BJ (cell line): ENCODE measurements at places on chromosomes 5 and 9. TPM values are rescaled to one million over a fixed set of nuclear protein-coding genes. Genes with fewer than 3 reads are reported as not detected.

- no peak for DNase-seq
These were observed 58.8 kb downstream of the MTRR start for GRCh38 chr5:7927466-7928375.

DNA sequence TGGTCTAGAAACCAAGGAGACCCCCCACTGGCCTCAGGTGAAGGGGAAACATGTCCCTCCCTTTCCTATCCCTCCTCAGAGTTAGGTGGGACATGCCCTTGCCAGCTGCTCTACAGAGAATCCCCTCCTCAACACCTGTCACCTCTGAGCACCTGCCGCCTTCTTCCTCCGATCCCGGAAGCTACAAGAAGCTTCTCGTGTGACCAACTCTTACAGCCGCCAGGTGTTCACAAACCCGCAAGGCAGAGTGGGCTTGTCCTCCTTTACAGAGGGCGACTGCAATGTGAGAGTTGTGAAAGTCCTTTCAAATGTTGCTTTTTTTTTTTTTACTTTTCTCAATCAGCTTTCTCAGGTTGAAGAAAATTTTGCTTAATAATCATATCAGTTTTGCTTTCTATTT, 3.7 kb upstream of the ICE1 start:
- DNase-seq: no peak

GRCh38 chr5:159224471-159224870, 15.1 kb upstream of the RNF145 start:
- no peak for DNase-seq

DNA sequence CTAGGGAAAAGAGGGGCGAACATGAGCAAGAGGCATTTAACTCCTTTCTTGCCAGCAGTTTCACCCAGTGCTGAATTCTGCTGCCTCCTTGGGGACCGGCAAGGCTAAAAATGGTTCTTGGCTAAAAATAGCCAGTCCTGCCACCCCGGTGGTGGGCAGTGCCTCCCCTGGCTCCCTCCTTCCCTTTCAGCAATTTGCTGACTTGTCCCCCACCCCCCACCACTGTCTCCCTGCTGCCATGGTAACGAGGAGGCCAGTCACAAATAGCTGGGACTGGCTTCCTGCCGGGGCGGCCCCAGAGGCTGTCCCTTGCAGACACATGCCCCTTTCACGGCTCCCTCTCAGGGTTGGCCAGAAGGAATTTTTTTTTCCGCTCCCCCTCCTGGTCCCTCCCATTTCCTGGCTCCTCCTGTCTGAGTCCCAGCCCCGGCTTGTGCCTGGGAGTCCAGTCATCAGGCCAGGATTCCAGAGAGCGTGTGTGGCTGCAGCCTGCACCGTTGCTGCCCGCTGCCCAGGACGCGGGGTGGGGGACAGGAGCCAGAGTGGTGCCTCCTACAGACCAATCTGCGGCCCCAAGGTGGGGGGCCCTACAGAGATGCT, 130.3 kb downstream of the RGS3 start:
- DNase-seq: peak; percentile 97

DNA sequence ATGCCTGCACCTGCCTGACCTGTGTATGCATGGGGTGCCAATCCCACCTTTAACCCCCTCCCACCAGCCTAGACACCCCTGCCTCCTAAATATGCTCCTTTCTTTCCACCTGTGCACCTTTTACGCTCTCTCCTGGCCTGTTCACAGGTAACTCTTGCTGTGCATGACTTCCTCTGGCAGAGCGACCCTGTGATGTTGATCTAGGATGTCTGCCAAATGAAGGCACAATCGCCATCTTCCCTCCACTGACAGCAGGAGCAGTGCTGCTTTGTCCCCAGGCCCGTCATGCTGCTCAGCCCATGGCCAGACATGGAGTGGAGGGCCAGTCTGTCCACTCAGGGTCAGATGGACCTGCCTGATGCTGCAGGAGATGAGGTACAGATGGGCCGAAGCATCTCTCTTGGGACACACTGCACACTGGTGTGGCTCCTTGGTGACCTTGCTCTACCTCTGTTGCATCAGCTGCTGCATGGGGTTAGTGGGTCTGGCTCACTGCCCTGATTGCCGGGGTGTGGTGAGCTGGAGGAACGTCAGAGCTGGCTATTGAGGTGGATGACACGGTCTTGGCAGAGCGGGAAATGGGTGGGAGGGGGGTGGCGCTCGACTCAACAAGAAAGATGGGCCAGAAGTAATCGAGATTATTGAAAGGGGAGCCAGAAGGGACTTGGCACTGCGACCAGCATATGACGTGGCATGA, 101.7 kb upstream of the PITX1 start:
- no peak for DNase-seq

- no peak for DNase-seq
These were observed 173.7 kb upstream of the SPEF2 start for GRCh38 chr5:35443803-35444595.

- DNase-seq: no peak
These were observed 130.5 kb downstream of the BARX1 start for GRCh38 chr9:93824386-93825294.

DNA sequence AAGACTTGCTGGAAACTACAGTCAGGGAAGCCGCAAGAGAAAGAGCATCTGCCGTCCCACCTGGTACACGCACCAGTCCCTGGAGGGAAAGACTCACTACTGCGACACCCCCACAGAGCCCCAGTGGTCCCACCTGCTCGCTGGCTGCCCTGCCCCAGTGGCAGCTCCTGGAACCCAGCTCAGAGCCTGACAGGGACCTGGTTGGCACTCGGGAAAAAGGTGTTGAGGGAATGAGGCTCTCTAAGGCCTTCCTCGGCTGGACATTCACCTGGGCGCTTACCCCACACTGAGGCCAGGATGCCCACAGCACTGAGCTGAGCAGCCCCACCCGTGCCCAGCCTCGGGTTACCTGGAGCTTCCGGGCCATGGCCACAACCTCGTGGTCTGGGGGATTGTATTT, 19.7 kb downstream of the BRD3OS start:
- no peak for DNase-seq

- DNase-seq: no peak
These were observed 109.2 kb upstream of the SMIM23 start for GRCh38 chr5:171676286-171676944.

GRCh38 chr5:129499208-129499852, 39.2 kb downstream of the ADAMTS19 start:
- no peak for DNase-seq

- no peak for DNase-seq
These were observed 140.8 kb downstream of the CEP120 start for GRCh38 chr5:123282444-123282843.

DNA sequence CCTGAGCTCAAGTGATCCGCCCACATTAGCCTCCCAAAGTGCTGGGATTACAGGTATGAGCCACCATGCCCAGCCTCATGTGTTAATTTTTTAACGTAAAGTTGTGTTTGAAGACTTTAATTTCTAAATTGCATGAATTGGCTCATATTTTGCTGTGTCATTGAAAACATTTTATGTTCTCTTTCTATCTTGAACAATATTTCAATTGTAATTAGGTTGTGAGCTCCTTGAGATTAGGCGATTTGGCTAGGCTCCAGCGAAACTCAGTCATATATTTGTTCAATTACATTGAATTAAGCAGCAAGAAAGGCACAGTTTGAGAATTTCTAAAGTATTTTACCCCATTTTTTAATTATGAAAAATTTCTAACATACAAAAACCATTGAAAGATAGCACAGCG, 34.0 kb downstream of the GAPVD1 start:
- no peak for DNase-seq

DNA sequence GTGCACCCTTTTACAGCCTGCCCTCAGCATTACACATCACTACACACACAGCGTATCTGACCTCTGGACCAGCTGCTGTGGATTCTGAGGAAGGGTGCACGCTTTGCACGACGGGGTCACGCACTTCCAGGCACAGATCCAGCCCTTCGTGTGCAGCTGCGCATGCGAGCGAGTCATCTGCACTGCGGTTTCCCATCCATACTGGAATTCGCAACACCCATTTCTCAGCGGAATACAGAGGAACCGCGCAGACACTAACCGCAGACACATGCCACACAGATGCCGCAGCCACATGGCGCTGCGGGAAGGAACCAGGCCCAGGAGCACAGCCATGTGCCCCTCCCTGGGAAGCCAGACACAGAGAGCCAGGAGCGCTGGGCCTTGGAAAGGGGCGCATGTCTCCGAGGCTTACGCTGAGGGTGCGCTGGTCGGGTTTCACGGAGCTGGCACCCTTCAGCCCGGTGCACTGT, 43.5 kb downstream of the PNPLA7 start:
- DNase-seq: peak; percentile 55

DNA sequence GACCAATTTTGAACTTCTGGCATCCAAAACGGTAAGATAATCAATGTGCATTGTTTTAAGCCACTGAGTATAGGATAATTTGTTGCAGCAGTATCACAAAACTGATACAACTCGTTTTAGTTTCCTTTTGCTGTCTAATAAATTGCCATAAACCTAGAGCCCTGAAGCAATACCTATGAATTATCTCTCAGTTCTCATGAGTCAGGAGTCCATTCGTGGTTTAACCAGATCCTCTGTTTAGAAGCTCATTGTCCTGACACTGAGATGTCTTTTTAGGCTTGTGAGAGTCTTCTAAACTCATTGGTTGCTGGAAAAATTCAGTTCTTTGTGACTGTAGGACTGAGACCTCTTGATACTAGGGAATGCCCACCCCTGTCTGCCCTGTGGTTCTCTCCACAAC, 262.9 kb downstream of the SEMA5A start:
- no peak for DNase-seq

DNA sequence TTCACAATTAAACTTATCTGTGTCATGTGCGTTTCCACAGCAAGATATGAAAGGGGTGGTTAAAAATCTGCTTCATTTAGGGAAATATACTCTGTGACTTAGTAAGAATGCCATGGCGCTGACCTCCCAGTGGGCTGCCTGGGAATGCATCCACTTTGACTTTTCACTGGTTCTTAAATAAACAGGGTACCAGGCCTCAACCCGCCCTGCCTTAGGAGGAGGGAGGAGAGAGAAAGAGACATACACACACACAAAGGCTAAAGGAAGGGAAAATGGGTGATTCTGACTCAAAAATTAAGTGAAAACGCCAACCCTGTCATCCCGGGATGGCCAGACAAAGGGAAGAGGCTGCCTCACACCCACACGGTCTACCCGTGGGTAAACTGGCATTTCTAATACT, 122.1 kb downstream of the EBF1 start:
- no peak for DNase-seq

- no peak for DNase-seq
These were observed 6.4 kb downstream of the CMBL start for GRCh38 chr5:10301266-10301665.

GRCh38 chr5:169728418-169728817, 91.3 kb downstream of the DOCK2 start:
- DNase-seq: no peak

- DNase-seq: no peak
These were observed 17.8 kb upstream of the ZNF622 start for GRCh38 chr5:16483361-16483760.

DNA sequence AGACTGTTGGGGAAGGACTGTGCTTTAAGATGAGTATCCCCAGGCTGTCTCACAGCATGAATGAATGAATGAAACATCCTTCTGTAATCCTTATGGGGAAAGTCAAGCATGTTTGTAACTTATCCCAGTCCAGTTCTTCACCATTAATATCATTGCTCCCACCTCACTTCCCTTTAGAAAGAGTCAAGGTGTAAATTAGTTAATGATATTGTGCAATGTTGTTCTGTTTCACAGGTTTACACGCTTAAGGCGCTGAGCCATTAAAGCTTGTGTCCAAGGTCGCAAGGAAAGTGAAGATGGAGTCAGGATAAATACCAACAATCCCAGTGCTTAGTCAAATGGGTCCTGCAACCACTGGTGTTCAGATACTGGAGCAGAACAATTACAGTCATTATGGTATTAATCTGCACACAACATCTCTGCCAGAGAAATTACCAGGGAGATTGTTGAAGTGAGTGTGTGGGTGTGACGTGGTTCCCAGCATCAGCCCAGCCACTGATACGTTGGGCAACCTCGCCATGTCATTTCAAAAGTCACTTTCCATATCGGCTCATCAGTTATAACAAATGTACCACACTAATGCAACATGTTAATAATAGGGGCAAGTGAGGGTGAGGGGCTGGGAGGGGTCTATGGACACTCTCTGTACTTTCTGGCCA, 1.5 kb upstream of the MYO10 start:
- DNase-seq: no peak

- no peak for DNase-seq
These were observed 106.3 kb upstream of the NR3C1 start for GRCh38 chr5:143509758-143510221.

- DNase-seq: no peak
These were observed 91.6 kb upstream of the ICE1 start for GRCh38 chr5:5330728-5331452.

- no peak for DNase-seq
These were observed 413.3 kb downstream of the CDH9 start for GRCh38 chr5:26625099-26625498.

DNA sequence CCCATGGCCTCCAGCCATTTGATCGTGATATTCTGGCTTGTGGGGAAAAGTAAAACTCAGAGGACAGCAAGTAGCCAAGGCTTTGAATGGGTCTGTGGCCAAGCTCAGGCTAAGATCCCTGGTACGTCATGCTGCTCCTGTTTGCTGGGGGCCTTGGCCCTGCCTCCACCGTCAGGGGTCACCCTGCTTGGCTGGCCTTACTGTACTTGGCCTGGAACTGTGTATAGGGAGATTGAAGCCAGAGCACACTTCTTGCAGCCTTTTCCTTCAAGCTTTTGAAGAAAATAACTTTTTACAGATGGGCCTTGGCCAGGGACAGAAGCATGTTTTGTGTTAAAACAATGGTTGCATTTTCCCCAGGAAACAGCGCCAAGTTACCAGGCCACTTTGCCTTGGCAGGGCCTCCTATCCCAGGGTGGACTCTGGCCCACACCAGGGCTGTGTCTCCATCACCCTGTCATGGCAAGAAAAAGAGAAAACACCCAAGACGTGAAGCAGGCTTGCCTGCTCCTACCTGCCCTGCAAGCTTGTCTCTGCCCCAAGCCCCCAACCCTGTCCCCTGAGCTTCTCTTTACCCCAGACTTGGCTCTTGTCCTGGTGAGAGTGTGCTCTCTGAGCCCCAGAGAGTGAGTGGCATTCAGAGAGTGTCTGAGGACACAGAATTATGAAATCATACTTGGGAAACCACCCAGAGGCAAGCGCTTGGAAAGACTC, 286.9 kb downstream of the GADD45G start:
- DNase-seq: no peak

- no peak for DNase-seq
These were observed 50.1 kb downstream of the MACROH2A1 start for GRCh38 chr5:135348918-135349317.

Gene TMC1
- 1.2 and 1.3 TPM in 2 replicates for polyA plus RNA-seq

Gene PGM5
- 8.7 and 10.1 TPM in 2 replicates for polyA plus RNA-seq

Gene SAPCD2
- polyA plus RNA-seq: 5.1 and 8.6 TPM in 2 replicates

Gene CKMT2
- 0.10 and 0.17 TPM in 2 replicates for polyA plus RNA-seq

Gene TTC33
- 2.8 and 7.4 TPM in 2 replicates for polyA plus RNA-seq

Gene STC2
- 168 and 181 TPM in 2 replicates for polyA plus RNA-seq

Gene HSPA9
- 216 and 245 TPM in 2 replicates for polyA plus RNA-seq

Gene SMIM33
- polyA plus RNA-seq: not detected in 2 replicates

Gene CENPK
- 4.8 and 7.1 TPM in 2 replicates for polyA plus RNA-seq

Gene TAF11L5
- polyA plus RNA-seq: not detected in 2 replicates
